ENCODE measurements at places on chromosomes 1 and 21. TPM values are rescaled to one million over a fixed set of nuclear protein-coding genes. Genes with fewer than 3 reads are reported as not detected.
A peak's percentile ranks its signal among the peaks of the same experiment; 100 is the strongest.

GRCh38 chr1:152673016-152673415 lies 2.1 kb upstream of the LCE2C start:
- DNase-seq: no peak
- H3K4me3 ChIP-seq: no peak overlapping the region
- no peaks in the 10 kb centered on the region for H3K27me3 ChIP-seq
- no peaks in the 10 kb centered on the region for H3K4me1 ChIP-seq

Gene EIF4G3
- total RNA-seq: 16.4 TPM

DNA sequence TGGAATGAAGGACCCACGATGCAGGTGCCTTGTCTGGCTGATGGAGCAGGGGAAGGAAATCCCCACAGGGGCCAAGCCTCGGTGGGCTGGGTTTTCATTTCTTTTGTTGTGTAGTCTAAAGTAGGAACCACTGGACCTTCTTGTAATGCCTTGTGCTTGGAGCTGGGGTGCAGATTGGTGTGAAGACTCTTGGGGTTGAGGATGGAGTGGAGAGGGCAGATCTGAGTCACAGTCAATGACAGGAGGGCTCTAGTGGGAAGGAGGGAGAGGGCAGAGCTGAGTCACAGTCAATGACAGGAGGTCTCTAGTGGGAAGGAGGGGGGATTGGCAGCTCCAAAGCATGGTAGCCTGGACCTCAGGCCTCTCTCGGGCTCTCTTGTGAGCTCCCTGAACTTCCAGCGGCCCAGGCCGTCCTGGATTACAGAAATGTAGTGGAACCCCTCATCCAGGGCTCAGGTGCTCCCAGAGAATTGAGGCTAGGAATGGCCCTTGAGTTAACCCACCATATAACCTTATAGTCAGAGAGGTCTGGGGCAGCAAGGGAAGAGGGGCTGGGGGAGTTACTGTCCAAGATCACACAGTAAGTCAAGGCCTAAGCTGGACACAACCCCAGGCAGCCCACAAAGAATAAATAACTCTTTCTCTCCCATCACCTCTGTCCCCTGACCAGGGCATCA lies 313.8 kb downstream of the MATN1 start:
- H3K36me3 ChIP-seq: no peaks in the 10 kb centered on the region
- no peaks in the 10 kb centered on the region for H3K27me3 ChIP-seq
- no peak overlapping the region for H3K27ac ChIP-seq
- no peaks in the 10 kb centered on the region for H3K4me1 ChIP-seq
- no peak for DNase-seq

- no peaks in the 10 kb centered on the region for H3K36me3 ChIP-seq
- H3K4me1 ChIP-seq: no peaks in the 10 kb centered on the region
- H3K27ac ChIP-seq: peak overlapping the region; percentile 52
- no peaks in the 10 kb centered on the region for H3K27me3 ChIP-seq
- H3K4me3 ChIP-seq: peak overlapping the region; percentile 34
- peak; percentile 79 for DNase-seq
These were observed 53.6 kb upstream of the RUNX1 start for GRCh38 chr21:35102488-35103371.

DNA sequence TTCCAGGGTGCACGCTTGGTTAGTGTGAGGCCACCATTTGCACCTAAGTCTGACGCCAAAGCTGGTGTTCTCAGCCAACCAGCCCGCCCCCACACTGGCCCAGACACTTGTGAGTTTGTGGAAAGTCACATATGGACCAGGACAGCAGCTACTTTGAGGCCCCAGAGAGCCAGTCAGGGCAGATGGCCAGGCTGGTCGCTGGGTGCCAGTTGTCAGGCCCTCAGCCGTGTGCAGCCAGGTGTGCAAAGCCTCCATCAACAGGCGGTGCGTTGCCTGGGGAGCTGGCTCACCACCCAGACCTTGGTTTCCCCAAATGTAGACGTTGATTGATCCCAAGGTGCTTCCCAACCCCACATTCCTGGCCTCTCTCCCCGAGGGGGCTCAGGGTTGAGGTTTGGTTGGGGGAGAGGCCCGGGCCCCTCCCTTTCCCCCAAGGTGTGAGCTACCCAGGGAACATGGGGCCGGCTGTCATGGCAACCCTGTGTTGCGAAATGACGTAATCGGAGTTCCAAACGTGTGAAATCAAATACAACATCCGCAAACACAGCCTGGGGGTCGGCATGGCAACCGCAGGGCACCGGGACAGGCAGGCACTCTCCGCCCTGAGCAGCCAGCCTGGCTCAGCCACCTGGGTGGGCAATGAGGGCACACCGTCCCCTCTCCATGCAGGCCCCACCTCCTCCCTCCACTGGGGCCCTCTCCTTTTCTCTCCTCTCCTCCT lies 42.2 kb upstream of the WNT4 start:
- H3K27ac ChIP-seq: no peak overlapping the region
- DNase-seq: no peak
- no peaks in the 10 kb centered on the region for H3K27me3 ChIP-seq
- no peaks in the 10 kb centered on the region for H3K36me3 ChIP-seq

DNA sequence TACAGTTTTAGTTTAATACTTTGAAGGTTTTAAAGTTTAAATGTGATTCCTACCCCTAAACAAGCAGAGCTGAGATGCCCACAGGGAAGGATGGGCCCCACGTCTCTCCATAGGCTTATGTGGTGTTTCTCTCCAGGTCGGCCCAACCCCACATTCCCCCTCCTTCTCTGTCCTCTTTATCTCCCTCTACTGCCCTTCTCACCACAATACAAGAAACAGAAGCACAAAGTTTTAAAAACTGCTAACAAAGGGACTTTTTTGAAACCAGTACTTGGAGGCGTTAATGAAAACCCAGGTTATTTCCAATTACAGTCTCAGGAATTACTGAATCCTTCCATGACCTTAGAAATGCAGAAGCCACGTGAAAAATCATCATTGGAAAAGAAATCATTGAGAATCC lies 324.0 kb downstream of the NTNG1 start:
- DNase-seq: no peak
- H3K27me3 ChIP-seq: no peaks in the 10 kb centered on the region
- H3K27ac ChIP-seq: no peak overlapping the region

Gene KIF21B
- total RNA-seq: 70.3 TPM

Gene MEX3A
- 0.13 TPM for total RNA-seq

Gene LMX1A
- not detected for total RNA-seq

DNA sequence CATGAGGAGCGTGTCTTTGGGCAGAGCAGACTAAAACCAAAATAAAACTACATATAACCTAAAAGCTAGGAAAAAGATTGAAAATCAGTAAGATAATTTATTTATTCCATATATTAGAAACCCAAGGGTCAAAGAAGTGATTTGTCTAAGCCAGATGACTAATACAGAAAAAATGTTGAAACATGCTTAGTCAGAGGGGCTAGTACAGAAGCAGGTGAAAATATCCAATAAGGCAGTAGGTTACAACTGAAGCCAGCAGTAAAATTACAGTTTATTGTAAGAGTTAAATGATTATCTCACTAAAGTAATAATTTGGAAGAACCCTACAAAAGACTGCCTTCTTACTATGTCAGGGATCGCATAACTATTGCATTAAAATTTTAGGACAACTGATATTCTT lies 1190.9 kb upstream of the PRMT6 start:
- H3K4me1 ChIP-seq: no peaks in the 10 kb centered on the region
- H3K27ac ChIP-seq: no peak overlapping the region
- no peak overlapping the region for H3K4me3 ChIP-seq
- H3K27me3 ChIP-seq: no peaks in the 10 kb centered on the region
- no peaks in the 10 kb centered on the region for H3K36me3 ChIP-seq

DNA sequence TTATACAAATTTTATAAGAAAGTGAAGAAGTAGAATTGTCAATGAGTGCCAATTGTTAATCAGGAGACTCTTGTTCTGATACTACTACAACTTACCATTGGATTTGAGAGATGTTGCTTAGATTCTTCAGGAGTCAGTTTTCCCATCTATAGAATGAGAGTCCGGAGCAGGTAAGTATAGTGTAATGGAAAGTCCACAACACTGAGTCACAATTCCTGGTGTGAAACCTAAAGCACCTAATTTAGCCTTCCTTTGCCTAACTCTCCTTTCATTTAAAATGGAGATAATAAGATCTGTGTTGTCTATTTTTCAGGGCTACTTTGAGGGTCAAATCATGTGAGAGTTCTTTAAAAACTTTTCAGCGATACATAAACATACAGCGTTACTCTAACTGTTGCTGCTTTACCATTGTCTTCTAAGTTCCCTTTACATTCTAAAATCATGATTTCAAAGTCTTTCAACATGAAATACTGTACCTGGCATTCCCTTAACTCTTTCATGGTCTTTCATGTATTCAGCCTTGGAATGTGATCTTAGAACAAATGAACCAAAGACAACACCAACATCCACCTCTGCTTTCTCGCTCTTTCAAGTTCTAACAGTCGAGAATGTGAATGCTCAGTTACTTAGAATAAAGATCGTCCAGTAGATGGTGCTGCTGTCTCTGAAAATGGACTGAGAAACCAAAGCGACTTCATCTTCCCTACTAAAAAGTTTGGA lies 90.9 kb downstream of the SLC30A10 start:
- no peak for DNase-seq
- H3K4me3 ChIP-seq: no peak overlapping the region
- no peak overlapping the region for H3K27ac ChIP-seq

Gene ITGB2
- 371 TPM for total RNA-seq

GRCh38 chr1:228299211-228299610 lies 91.4 kb downstream of the OBSCN start:
- no peak for DNase-seq
- no peaks in the 10 kb centered on the region for H3K4me1 ChIP-seq
- H3K27me3 ChIP-seq: no peaks in the 10 kb centered on the region

- no peaks in the 10 kb centered on the region for H3K4me1 ChIP-seq
- H3K36me3 ChIP-seq: no peaks in the 10 kb centered on the region
- no peak for DNase-seq
- H3K27ac ChIP-seq: no peak overlapping the region
- H3K27me3 ChIP-seq: no peaks in the 10 kb centered on the region
These were observed 99.2 kb upstream of the B3GALT2 start for GRCh38 chr1:193285641-193286040.

DNA sequence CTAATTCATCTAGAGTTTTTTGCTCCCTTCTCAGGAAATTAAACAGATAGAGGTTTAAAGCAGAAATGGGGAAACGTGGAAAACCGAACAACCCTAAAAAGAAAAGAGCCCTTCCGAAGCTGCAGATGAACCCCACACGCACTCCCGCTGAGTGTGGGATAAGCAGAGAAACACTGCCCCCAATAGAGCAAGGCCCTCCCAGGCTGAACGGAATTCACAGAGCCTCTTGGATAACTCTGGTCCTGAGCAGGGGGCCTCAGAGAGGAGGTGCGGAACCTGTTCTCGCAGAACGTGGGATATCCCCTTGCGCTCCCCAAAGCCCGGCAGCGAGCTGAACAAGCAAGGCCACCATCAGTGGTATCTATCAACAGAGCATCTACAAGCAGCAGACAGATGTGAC lies 44.9 kb downstream of the SSBP3 start:
- no peaks in the 10 kb centered on the region for H3K36me3 ChIP-seq
- no peak overlapping the region for H3K27ac ChIP-seq
- H3K4me3 ChIP-seq: no peak overlapping the region
- DNase-seq: no peak

Gene UBL4B
- not detected for total RNA-seq

Gene KCNT2
- total RNA-seq: not detected

Gene RCSD1
- 140 TPM for total RNA-seq

- no peaks in the 10 kb centered on the region for H3K36me3 ChIP-seq
- no peak overlapping the region for H3K4me3 ChIP-seq
- peaks cover 17% of the 10 kb centered on the region for H3K4me1 ChIP-seq
These were observed 3.4 kb upstream of the EEIG2 start for GRCh38 chr1:108556499-108556898.

GRCh38 chr1:6614019-6614928 lies 743 bp downstream of the PHF13 start:
- peak overlapping the region; percentile 82 for H3K27ac ChIP-seq
- peaks cover 12% of the 10 kb centered on the region for H3K36me3 ChIP-seq
- peak; percentile 80 for DNase-seq
- no peaks in the 10 kb centered on the region for H3K27me3 ChIP-seq

Gene OR2T29
- total RNA-seq: not detected

Data from naive thymus-derived CD4-positive, alpha-beta T cell (primary cell).